ENCODE measurements at places on chromosomes 4 and X.
A peak's percentile ranks its signal among the peaks of the same experiment; 100 is the strongest.

DNA sequence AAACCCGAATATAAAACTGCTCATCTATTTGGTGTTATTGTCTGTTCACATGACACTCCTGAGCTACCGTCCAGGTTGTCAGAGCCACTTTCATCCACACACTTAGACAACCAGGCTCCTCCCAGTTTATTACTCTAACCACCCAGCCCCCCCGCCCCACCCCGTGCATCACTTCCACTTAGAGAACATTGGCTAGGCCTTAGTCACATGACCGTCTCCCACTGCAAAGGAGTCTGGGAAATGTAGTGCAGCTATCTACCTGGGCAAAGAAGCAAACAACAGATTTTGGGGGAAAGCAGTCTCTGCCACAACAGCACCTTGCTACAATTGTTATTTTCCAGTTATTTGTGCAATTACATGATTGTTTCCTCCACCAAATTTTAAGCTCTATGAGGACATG is 57.6 kb upstream of the RBPJ start:
- DNase-seq, result no peak

- DNase-seq, result no peak
These were observed 179.6 kb downstream of the ANTXR2 start for GRCh38 chr4:79893456-79893855.

- DNase-seq, result no peak
These were observed 306.1 kb downstream of the PCDH18 start for GRCh38 chr4:137226221-137226620.

DNA sequence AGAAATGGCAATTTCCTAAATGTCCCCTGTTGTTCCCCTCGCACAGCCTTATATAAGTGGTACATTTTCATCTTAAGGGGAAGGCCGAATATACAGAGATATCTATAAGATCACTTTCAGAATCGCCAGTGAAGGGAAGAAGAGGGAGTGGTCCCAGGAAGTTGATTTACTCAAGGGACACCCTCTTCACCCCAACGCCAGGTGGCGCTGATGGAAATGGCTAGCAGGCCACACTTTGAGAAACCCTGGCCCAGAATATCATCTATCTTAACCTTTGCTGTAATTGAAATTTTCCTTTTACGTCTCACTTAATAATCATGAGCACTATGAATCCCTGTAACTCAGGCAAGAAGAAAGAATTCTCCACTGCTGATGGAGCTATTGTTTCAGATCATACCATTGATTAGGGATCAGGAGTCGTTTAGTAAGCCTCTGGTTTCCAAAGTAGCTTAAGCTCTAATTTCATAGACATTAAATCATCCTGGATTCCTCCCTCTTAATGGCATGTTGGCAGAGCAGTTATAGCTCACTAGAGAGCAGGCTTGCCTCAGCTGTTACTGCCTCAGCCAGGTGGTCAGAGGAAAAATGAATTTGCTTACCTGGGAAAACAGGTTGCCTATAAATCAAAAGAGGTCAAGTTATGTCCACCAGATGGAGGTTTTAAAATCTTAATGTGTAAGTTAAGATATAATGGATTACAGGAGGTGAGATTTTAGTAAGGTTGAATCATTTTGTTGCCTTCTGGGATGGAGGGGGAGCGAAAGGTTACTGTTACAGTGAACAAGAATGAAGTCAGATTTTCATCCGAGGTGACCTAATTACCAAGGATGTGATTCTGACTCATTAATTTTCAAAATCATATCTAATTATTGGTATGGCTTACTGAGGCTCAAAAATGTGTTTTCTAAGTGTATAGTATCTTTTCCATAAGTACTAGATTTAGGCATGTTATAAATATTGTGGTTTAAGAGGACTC is 941.2 kb upstream of the TENM3 start:
- DNase-seq, result no peak

GRCh38 chrX:3811331-3812311 is 98.2 kb upstream of the PRKX start:
- DNase-seq, result peak; percentile 63

DNA sequence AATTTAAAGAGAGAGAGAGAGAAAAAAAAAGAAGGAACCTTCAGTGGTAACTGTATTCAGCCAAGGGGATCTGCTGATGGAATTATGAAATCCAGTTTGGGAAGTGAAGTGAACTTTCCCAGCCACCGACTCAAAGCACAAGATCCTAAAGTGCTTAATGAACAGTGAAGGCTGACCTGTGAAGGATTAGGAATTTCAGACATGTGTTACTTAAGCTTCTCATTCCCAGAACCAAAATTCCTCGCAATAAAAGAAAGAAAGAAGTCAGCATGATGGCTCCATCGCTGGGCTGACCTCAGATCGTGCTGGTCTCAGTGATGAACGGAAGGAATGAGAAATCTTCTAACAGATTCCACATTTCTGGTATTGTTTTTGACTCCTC is 135.2 kb downstream of the ARSF start:
- DNase-seq, result no peak

DNA sequence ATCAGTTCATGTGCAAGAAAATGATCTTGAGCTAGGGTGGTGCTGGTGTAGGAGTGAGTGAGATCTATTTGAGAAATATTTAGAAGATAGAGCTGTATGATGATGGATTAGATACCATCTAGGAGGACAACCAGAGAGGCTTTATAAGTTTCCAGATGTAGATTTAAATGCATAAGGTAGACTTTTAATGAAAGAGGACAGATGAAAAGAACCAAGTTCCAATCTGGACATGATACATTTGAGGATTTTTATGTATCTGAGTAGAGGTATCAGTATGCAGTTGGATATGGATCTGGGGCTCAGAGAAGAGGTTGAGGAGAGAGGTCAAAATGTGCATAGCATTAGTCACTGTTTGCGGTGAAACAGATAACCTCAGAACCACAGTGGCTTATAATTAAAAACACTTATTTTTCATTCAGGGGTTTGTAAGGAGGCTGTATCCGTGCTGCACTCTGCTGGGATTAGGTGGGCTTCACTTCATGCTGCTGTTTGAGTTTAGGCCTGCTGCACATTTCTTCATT is 348.7 kb downstream of the BMPR1B start:
- DNase-seq, result no peak

GRCh38 chrX:14209034-14209433 is 179.3 kb upstream of the GEMIN8 start:
- no peak for DNase-seq

GRCh38 chr4:158459085-158459820 is 62.4 kb upstream of the RXFP1 start:
- no peak for DNase-seq

DNA sequence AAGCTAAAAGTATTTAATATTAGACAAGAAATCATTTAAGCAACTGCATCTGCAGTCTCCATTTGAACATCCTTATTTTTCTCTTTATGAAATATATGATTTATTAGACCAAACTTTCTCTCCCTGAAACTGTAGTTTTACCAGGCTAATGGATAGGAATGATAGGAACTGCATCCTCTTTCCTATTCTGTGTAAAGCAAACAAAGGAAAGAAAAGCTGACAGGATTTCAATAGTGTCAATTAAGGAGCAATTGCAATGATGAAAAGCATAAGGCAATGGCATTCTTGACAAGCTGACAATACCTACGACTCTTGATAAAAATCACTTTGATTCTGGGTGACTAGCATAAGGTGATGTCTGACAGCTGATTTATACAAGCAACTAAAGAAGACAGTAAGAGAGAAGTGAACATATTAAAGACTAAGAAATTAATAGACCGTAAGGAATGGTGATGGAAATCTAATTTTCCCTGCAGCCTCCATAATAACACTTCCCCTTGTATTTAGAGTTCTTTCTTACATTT is 502.5 kb downstream of the TECRL start:
- DNase-seq, result no peak

GRCh38 chrX:120604361-120604782 is 471 bp downstream of the MCTS1 start:
- DNase-seq, result peak; percentile 21

DNA sequence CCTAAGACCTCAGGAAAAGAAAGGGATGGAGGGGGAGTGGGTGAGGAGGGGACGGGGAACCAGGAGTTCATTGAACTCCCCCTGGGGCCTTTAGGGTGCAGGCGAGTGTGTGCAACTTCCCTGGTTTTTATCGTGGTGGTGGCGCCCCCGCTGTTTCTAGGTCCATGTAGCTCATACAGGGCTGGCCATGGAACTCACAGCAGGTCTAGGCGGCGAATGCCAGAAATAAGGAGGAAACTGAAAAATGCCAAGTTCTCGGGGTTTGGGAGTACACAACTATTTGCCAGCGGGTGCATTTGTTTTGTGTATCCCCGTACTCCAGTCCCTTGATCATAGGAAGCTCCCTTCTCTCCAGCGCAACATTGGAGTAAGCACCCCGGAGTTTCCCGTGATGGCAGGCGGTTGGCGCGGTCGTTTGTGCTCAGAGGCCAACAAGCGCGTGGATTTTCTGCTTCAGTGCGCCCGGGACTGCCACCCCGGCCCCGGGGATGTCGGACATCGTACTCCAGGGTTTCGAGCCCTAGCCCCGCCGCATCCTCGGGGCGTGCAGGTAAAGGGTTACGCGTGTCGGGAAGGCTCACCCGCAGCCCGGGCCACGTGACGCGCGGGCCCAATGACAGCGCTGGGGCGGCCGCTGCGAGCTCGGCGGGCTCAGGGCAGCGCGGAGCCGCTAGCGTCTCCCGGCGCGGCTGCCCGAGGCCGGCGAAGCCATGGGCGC is 208.9 kb downstream of the NWD2 start:
- DNase-seq, result no peak

DNA sequence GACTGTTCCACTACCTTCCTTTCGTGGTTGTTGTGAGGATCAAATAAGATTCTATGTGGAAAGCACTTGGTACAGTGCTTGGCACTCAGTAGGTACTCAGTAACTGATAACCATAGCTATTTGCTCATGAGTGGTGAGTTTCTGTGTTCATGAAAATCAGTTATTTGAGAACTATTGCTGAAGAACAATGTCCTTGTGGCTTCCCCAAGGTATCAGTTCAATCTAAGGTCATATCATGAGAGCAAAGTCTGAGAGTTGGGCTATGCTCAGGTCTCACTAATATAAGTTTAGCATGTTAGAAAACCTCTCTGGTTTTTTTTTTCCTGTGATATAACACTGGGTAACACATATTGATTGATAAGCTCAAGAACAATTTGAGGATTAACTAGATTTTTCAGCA is 147.8 kb downstream of the GRIA3 start:
- no peak for DNase-seq

GRCh38 chr4:185364886-185365285 is 30.8 kb downstream of the LRP2BP start:
- no peak for DNase-seq

DNA sequence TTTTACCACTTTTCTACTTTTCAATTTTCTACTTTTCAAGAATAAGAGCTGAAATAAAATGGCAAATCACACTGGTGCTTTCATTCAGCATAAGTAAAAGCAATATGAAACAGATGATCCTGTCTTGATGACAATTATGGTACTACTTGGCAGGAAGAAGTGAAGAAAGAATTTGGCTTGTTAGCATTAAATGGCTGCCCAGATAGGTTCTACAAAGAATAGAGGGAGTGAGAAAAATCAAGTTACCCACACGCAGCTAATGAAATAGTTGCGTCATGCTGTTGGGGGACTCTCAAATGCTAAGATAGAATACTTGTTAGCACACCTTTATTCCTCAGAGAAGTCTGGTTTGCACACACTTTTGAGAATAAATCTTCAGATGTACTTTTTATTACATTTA is 12.5 kb upstream of the LCORL start:
- DNase-seq, result no peak

GRCh38 chr4:166941629-166942028 is 292.7 kb downstream of the SPOCK3 start:
- DNase-seq, result peak; percentile 3

Data from GM12864 (cell line).